Occipital lobe (tissue), 3 donors: ENCODE measurements at places on chromosomes 11 and 22. TPM values are rescaled to one million over a fixed set of nuclear protein-coding genes. Genes with fewer than 3 reads are reported as not detected.
A peak's percentile ranks its signal among the peaks of the same experiment; 100 is the strongest.

- DNase-seq, result no peak
These were observed 4.1 kb upstream of the CHRM1 start for GRCh38 chr11:62925308-62925707.

DNA sequence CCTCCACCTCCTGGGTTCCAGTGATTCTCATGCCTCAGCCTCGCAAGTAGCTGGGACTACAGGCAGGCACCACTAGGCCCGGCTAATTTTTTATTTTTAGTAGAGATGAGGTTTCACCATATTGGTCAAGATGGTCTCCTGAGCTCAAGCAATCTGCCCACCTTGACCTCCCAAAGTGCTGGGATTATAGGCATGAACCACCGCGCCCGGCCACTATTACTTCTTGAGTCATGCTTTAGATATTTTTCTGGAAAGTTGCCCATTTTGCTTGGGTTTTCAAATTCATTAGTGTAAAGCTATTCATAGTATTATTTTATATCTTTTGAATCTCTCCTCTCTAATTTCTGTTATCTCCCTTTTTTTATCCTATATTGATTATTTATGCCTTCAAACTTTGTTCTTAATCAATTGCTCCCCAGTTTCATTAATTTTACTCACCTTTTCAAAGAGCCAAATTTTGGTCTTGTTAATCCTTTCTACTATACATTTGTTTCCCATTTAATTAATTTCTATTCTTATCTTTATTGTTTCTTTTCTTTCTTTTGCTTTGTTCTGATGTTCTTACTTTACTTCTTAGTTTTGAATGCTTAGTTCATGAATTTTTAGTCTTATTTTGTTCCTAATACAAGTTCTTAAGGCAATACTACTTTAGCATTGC is 10.3 kb upstream of the RAC2 start:
- no peak for DNase-seq

DNA sequence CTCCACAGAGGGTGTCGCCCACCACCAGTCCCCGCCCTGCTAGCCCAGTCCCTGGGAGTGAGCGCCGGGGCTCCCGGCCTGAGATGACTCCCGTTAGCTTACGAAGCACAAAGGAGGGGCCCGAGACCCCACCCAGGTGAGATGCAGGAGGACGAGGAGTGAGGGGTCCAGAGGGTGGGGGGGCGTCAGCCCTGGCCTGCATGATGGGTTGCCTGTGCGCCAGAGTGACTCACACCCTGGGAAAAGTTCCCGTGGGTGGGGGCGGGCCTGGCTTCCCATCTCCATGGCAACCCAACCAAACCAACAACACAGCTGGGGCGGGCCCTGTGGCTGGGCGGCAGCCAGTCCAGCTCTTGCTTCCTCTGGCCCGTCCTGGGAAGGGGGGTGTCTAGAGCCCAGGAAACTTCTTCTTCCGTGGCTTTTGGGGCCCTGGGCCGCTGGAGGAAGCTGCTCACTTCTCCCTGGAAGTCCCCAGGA is 4.5 kb downstream of the GAS2L1 start:
- peak; percentile 96 for DNase-seq

- no peak for DNase-seq
These were observed 141.4 kb downstream of the PARVA start for GRCh38 chr11:12518606-12519385.

The RFPL1 gene
- not detected for total RNA-seq

The IL10RA gene
- 6.7 TPM for total RNA-seq
